ENCODE measurements at places on chromosomes 5 and 9. TPM values are rescaled to one million over a fixed set of nuclear protein-coding genes. Genes with fewer than 3 reads are reported as not detected.

Gene RLN1
- total RNA-seq = 1.8 TPM

Gene ZNF879
- 2.4 TPM for total RNA-seq

Gene PIP5KL1
- total RNA-seq = 2.9 TPM

Gene PRUNE2
- 0.43 TPM for total RNA-seq

Gene GNA14
- total RNA-seq = not detected

Gene HRCT1
- not detected for total RNA-seq

Measured in activated CD4-positive, alpha-beta memory T cell treated with anti-CD3 and anti-CD28 coated beads for 36 hours (primary cell).